PC-3 (cell line): ENCODE measurements at places on chromosomes 4 and X. TPM values are rescaled to one million over a fixed set of nuclear protein-coding genes. Genes with fewer than 3 reads are reported as not detected.

Gene ENOPH1
- 32.0 and 37.5 TPM in 2 replicates for total RNA-seq

Gene FAM9B
- 0.07 TPM in 1 of 2 replicates, not detected in the other for total RNA-seq

Gene GAGE1
- not detected in 2 replicates for total RNA-seq

Gene KLHL13
- 3.5 and 4.0 TPM in 2 replicates for total RNA-seq

Gene TLR7
- total RNA-seq, result not detected in 2 replicates

DNA sequence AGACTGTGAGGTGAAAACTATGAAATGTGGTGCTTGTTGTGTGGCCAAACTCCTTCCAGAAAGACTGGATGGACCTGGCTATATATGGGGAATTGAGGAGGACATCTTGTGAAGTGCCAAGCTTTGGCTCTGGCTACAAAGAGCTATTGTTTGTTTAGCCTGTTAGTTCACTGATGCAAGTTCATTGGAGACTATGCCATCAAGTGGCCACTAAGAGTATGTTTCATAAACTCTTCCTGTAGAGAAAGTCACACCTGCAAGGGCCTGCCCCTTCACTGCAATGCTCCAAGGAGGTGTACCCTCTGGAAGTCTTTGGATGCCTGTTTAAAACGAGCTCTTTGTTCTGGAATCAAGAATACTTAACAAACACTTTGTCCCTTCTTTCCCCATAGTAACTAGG is 382.0 kb downstream of the GABRG1 start:
- no peak for DNase-seq

GRCh38 chr4:71602289-71602900 is 181.5 kb downstream of the GC start:
- peak; percentile 48 for DNase-seq

DNA sequence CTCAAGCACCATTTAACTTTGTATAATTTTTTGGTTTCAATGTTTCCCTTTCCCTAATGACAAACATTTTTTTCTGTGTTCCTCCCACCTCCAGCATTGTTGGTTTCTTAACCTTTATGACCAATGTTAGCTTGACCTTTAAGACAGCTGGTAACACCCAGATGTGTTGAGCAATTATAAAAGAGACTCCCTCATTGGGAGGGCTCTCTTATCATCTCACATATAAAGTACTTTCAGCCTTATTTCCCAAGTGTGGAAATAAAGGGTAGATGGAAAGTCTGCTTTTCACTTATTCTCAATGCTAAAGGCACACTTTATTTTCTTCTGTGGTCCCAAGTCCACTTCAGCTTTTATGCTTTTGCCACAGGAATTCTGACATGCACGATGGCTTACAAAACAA is 1420.4 kb downstream of the RAPGEF2 start:
- DNase-seq, result peak; percentile 22

- no peak for DNase-seq
Measured at GRCh38 chr4:110184140-110184790, 14.2 kb downstream of the ELOVL6 start.

DNA sequence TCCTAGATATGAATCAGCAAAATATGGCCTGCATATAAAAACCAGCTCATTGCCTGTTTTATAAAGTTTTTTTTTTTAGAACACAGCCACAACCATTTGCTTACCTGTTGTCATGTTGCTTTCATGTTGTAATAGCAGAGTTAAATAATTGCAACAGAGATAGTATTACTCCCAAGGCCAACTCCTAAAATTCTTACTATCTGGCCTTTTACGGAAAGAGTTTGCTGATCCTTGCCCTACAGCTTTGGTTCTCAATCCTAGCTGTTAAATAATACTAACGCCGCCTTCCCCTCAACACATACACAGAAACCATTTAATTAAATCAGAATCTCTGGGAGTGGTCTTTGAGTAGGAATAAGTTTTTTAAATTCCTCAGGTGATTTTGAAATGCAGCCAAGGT is 231.3 kb upstream of the TET2 start:
- DNase-seq, result no peak

GRCh38 chrX:17608888-17609287 is 128.4 kb upstream of the SCML1 start:
- peak; percentile 83 for DNase-seq
